AML-193 (cell line): ENCODE measurements at places on chromosomes 6 and 20.
A peak's percentile ranks its signal among the peaks of the same experiment; 100 is the strongest.

GRCh38 chr6:105711216-105711615 is 308.3 kb upstream of the PREP start:
- no peak for DNase-seq

- no peak for DNase-seq
Measured at GRCh38 chr6:44373787-44374186, 13.7 kb upstream of the CDC5L start.

GRCh38 chr6:85675030-85675819 is 32.5 kb upstream of the SYNCRIP start:
- no peak for DNase-seq

GRCh38 chr6:152750694-152751093 is at the start of gene VIP:
VIP (plus strand) TSS chr6:152750797; CDS start chr6:152752178, 1,381 bp downstream.
- DNase-seq: peak; percentile 4

- no peak for DNase-seq
Measured at GRCh38 chr20:4406627-4407026, 315.1 kb upstream of the PRND start.

DNA sequence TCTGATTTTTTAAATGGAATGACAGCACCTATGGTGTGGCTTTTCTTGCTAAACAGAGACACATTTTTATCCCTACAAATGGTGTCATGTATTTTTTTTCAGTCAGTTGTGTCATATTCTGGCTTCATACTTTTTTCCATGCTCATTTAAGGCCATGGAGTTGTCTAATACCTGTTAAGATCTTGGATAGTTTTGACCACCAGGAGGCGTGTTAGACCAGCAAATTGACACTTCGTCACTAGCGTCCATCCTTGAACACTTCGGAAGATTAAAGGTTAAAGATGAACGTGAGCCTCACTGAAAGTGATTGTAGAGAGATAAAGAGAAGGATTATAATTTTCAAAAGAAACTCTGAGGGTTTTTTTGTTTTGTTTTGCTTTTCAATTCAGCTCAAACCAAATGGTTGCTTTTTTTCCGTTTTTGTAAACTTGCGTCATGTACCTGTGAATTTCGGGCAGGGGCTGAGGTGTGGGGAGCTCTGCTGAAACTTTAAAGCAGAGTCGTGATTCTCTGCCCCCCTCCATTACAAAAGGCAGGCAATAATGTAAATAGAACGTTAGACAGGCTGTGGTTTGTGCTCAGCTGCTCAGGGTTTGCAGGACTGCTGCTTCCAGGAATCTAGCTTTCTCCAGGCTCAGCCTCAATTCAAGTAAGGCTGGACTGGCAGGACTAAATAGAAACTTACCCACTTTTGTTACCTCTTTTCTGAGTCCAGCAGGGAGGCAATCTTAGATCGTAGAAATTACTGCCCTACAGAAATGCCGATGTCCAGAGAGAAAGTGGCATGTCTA is 245.1 kb downstream of the FOXA2 start:
- DNase-seq: peak; percentile 40

GRCh38 chr6:160960839-160961238 is 30.7 kb upstream of the MAP3K4 start:
- no peak for DNase-seq

- no peak for DNase-seq
Measured at GRCh38 chr6:53284901-53285300, 63.8 kb downstream of the ELOVL5 start.

DNA sequence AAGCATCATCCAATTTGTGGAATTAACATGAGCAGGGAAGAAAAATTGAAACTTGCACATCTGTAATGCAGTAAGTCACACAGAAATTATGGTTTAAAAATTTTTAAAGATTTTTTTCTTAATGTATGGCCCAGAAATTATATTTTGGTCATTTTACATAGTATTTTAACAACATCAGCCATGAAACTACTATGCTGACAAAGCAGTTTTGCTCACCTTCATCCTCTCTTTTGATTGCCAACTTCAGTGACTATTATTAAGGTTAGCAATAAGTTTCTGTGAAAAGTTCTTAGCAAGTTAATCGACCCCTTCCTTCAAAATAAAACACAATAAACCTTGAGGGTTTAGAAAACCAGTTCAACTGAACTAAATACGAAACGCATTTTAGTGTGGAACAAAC is 1347.0 kb downstream of the EPHA7 start:
- no peak for DNase-seq

DNA sequence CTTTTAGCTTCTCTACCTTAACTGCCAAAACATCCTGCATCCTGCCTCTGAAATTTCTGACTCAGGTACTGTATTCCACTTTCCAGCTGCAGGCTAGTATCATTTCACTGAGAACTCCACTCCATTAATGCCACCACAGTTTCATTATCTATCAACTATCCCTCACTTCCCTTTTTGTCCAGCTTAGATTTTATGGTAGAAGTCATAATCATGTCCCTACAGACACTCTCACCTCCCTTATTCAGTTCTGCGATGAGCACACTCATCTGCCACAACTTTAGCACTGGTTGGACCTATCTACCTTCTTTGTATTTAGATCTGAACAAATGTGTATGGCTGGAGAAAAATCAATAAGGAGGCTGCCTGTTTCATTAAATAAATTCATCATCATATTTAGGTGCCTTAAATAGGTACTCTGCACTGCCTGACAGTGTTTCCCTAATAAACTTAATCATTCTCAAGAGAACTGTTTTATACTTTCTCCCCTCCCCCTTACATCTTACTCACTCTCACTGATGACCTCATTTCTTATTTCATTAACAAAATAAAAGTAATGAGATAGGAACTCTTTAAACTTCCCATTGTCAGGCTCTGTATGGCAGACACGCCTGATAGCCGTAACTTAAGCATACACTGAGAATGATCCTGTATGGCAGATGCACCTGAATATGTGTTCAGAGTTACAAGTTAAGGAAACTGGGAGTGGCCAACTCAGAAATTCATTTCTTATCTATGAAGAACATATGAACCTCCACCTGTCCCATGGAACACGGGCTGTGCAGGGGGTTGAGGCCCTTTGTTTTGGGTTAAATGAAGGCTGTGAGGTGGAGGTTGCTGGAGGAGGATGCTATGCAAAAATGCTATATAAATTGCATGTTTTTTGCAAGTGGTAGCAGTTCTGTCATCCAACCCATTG is 95.3 kb upstream of the MAN1A1 start:
- no peak for DNase-seq

- DNase-seq: no peak
Measured at GRCh38 chr6:148239215-148239614, 103.4 kb upstream of the SASH1 start.

- DNase-seq: no peak
Measured at GRCh38 chr20:51388227-51388626, 154.3 kb downstream of the NFATC2 start.

DNA sequence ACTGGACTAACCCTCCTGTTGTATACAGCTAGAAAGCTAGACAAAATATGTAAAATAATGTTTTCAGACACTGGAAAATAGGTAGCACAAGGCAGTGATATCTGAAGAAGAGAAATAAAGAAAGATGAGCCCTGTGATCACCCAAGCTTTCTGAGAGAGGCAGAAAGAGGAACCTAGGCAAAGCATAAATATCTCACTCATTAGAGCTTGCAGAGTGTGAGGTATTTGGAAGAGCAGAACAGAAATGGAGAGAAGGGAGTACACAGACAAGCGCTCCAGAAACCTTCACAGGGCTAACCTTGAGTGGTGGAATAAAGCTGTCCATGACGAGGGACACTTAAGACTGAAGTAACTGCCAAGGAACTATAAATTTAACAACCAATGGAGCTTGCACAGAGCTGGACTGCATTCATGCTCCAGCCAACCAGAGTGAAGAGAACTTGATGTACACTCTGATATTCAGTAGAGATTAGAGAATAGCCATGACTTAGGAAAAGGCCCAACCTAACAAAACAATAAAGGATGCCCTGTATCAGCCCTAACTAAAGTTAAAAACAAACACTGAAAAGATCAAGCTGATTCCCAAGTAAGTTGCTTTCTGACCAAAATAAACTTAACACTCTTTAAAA is 280.9 kb upstream of the STXBP5 start:
- no peak for DNase-seq

DNA sequence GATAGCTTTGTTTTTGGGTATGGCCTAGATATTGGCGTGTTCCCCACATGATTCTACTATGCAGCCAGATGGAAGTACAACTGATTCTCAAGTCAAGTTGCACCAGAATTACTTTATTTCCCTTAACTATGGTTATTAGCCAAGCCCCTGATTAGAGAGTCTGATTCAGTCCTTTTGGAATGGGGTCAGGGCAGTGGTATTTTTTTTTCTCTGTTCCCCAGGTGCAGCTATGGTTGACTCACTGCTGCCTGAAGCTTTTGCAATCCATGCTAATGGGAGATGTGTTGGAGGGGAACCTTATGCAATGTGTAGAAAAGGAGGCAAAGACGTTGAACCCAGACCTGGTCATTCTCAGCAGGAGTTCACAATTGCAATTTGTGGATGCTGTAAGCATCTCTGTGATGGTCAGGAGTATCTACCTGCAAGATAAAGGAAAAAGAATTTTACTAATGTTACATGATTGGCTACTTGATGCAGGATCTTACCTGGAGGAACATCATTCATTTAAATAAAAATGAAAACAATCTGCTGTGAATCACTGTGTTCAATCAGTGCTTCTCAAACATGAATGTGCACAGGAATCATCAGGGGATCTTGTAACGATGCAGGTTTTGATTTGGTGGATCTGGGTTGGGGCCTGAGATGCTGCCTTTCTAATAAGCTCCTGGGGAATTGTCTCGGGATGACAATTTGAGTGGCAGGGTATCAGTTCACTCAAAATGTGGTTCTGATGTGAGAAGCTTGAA is 49.4 kb downstream of the PFDN4 start:
- no peak for DNase-seq

GRCh38 chr6:38088010-38088409 is 268.5 kb downstream of the ZFAND3 start:
- no peak for DNase-seq

GRCh38 chr6:164854526-164854925 is 454.9 kb downstream of the C6orf118 start:
- no peak for DNase-seq

- no peak for DNase-seq
Measured at GRCh38 chr6:109800771-109801170, 109.7 kb downstream of the FIG4 start.

- DNase-seq: no peak
Measured at GRCh38 chr6:109291902-109292301, 90.4 kb downstream of the CD164 start.

- DNase-seq: no peak
Measured at GRCh38 chr6:128307671-128308070, 212.7 kb downstream of the PTPRK start.

GRCh38 chr20:4469910-4470309 is 251.8 kb upstream of the PRND start:
- no peak for DNase-seq

- DNase-seq: no peak
Measured at GRCh38 chr20:272718-273117, 15.2 kb downstream of the DEFB132 start.

- no peak for DNase-seq
Measured at GRCh38 chr6:167428664-167429333, 103.9 kb downstream of the TTLL2 start.

GRCh38 chr6:68776354-68776753 is 141.3 kb downstream of the ADGRB3 start:
- no peak for DNase-seq
